Testis (tissue), 5 donors: ENCODE measurements at places on chromosomes 1 and 21. TPM values are rescaled to one million over a fixed set of nuclear protein-coding genes. Genes with fewer than 3 reads are reported as not detected.

Gene CD34
- 32.5 TPM for total RNA-seq

Gene OR2AJ1
- 0.31 TPM for total RNA-seq

- H3K4me1 ChIP-seq: no peaks in the 10 kb centered on the region
- no peak for DNase-seq
- no peak overlapping the region for H3K27ac ChIP-seq
- H3K36me3 ChIP-seq: no peaks in the 10 kb centered on the region
- no peak overlapping the region for H3K4me3 ChIP-seq
- no peaks in the 10 kb centered on the region for H3K27me3 ChIP-seq
These were observed 71.6 kb upstream of the IFFO2 start for GRCh38 chr1:19028110-19028509.

GRCh38 chr1:235088430-235088829 lies 40.2 kb downstream of the TOMM20 start:
- H3K36me3 ChIP-seq: no peaks in the 10 kb centered on the region
- H3K4me1 ChIP-seq: peaks cover 17% of the 10 kb centered on the region
- no peak overlapping the region for H3K27ac ChIP-seq
- no peak for DNase-seq
- H3K4me3 ChIP-seq: no peak overlapping the region

GRCh38 chr1:58584082-58584895 lies 7.2 kb upstream of the TACSTD2 start:
- no peaks in the 10 kb centered on the region for H3K27me3 ChIP-seq
- H3K36me3 ChIP-seq: no peaks in the 10 kb centered on the region
- no peak for DNase-seq
- no peak overlapping the region for H3K4me3 ChIP-seq
- H3K27ac ChIP-seq: no peak overlapping the region
